Mucosa of gallbladder (tissue), 1 donor: ENCODE measurements at places on chromosomes 7 and 10. TPM values are rescaled to one million over a fixed set of nuclear protein-coding genes. Genes with fewer than 3 reads are reported as not detected.

NUDT13 gene
- total RNA-seq = 2.7 TPM

HMX3 gene
- 1.6 TPM for total RNA-seq

FANK1 gene
- 5.3 TPM for total RNA-seq

HGF gene
- 8.0 TPM for total RNA-seq

SFTPA1 gene
- total RNA-seq = 7.0 TPM
